ENCODE measurements at places on chromosomes 2 and 18.
A peak's percentile ranks its signal among the peaks of the same experiment; 100 is the strongest.

DNA sequence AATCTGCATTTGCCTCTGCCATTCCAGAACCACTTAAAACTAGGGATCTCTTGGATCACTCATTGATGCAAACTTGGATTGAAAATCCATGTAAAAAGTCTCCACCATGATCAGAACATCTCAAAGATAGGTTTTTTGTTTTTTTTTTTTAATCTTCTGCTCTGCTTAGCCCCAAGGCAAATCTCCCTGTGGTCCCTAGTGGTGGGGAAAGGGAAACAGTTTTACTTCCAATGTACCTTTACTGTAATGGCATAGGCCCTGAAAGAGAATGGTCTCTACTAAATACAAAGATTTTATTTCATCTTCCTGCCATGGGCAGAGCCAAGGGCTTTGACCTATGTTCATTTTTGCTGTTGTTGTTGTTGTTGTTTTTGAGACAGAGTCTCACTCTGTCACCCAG lies 78.4 kb downstream of the KANSL1L start:
- no peaks in the 10 kb centered on the region for H3K4me1 ChIP-seq
- no peaks in the 10 kb centered on the region for H3K27me3 ChIP-seq
- H3K27ac ChIP-seq = no peak overlapping the region
- H3K36me3 ChIP-seq = no peaks in the 10 kb centered on the region
- no peak for DNase-seq
- no peak overlapping the region for H3K4me3 ChIP-seq

- H3K36me3 ChIP-seq = no peaks in the 10 kb centered on the region
- H3K27me3 ChIP-seq = peaks cover 11% of the 10 kb centered on the region
- H3K27ac ChIP-seq = no peak overlapping the region
- H3K4me3 ChIP-seq = no peak overlapping the region
- H3K4me1 ChIP-seq = no peaks in the 10 kb centered on the region
Observed at GRCh38 chr2:25018681-25019080, 23.2 kb upstream of the EFR3B start.

DNA sequence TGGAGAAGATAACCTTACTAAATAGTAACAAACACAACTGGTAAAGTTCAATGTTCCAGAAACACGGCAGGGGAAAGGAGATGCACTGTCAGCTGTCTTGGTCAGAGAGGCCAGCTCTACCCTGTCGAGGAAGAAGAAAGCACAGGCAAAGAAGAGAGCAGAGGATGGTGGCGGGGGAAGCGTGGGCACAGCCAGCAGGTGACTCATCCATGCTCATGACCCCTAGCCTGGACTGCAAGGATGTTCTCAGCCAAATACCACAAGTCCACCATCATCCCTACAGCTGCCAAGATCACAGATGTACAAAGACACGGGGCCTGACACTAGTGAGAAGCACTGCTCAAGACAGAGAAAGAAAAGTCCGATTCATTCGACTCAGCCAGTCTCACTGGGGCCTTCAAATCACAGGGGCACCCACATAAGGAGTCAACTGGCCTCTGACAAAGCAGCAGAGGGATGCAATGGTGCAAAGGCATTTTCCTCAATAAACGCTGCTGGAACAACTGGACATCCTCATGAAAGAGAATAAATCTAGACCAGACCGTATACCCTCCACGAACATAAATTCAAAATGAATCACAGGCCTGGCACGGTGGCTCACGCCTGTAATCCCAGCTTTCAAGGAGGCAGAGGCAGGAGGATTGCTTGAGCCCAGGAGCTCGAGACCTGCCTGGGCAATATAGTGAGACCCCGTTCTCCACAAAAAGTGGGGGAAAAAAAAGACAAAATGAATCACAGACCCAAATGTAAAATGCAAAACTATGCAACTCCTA lies 5.6 kb downstream of the DTYMK start:
- H3K27me3 ChIP-seq = no peaks in the 10 kb centered on the region
- peaks cover 23% of the 10 kb centered on the region for H3K4me1 ChIP-seq
- H3K36me3 ChIP-seq = peaks cover 51% of the 10 kb centered on the region
- no peak overlapping the region for H3K27ac ChIP-seq

GRCh38 chr2:145258903-145259579 lies 739.1 kb upstream of the ZEB2 start:
- H3K36me3 ChIP-seq = no peaks in the 10 kb centered on the region
- no peak for DNase-seq

GRCh38 chr2:121298476-121298875 lies 13.5 kb upstream of the TFCP2L1 start:
- H3K4me3 ChIP-seq = no peak overlapping the region
- H3K36me3 ChIP-seq = no peaks in the 10 kb centered on the region
- DNase-seq = no peak

DNA sequence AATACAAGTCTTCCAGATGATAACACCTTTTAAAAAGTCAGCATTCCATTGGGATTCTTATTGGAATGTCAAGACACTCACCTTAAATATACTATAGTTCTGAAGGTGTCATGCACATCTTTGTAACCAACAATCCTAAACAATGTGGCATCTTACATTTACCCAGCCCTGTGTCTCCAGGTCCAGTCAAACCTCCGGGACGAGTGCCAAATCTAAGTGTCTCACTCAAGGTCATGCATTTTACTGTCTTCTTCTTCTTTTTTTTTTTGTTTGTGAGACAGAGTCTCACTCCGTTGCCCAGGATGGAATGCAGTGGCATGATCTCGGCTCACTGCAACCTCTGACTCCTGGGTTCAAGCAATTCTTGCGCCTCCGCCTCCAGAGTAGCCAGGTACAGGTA lies 206.9 kb upstream of the FAM98A start:
- no peaks in the 10 kb centered on the region for H3K4me1 ChIP-seq
- H3K27me3 ChIP-seq = no peaks in the 10 kb centered on the region
- DNase-seq = no peak
- no peak overlapping the region for H3K4me3 ChIP-seq

- H3K4me1 ChIP-seq = no peaks in the 10 kb centered on the region
- no peak overlapping the region for H3K27ac ChIP-seq
- no peak overlapping the region for H3K4me3 ChIP-seq
- H3K27me3 ChIP-seq = peaks cover 16% of the 10 kb centered on the region
- peak; percentile 9 for DNase-seq
Observed at GRCh38 chr2:120419073-120419472, 73.1 kb downstream of the INHBB start.

- no peaks in the 10 kb centered on the region for H3K4me1 ChIP-seq
- DNase-seq = no peak
- no peaks in the 10 kb centered on the region for H3K36me3 ChIP-seq
- H3K4me3 ChIP-seq = no peak overlapping the region
Observed at GRCh38 chr18:39375066-39375465, 1809.5 kb upstream of the CELF4 start.

DNA sequence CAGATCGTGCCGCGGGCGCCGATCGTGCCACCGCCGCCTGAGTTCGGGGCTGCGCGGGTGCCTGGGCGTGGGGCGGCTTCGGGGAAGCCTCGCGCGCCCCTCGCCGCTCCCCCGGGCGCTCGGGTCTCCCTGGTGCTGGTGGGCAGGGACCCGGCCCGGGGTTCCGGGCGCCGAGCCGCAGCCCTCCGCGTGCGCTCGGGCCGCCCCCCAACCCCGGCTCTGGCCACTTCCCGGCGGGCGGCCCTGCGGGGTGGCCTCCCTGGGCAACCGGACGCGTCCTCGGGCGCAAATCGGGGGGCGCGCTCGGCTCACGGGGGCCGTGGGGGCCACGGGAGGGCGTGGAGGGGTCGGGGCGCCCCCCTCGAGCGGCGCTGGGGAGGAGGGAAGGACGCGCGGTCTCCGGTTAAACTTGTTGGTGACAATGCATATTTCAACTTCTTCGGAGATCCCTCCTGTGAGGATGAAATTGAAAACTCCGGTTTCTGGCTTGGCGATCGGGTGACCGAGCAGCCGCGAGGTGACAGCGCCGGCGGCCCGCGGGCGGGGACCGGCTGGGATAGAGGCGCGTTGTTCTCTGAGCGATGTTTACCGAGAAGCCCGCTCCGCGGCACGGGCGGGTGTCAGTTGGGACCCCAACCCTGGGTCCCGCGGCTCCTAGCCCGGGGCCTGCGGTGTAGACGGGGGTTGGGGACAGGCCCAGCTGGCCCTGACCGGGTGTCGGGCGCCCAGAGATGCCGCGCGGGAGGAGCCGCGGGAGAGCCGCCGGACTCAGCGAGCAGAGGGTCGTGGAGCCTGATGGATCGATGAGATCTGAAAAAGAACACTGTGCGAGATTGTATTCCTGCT lies 676 bp downstream of the SH3BP4 start:
- no peak overlapping the region for H3K27ac ChIP-seq
- H3K27me3 ChIP-seq = peaks cover 64% of the 10 kb centered on the region
- H3K4me3 ChIP-seq = no peak overlapping the region
- H3K4me1 ChIP-seq = peaks cover 8% of the 10 kb centered on the region
- H3K36me3 ChIP-seq = no peaks in the 10 kb centered on the region

DNA sequence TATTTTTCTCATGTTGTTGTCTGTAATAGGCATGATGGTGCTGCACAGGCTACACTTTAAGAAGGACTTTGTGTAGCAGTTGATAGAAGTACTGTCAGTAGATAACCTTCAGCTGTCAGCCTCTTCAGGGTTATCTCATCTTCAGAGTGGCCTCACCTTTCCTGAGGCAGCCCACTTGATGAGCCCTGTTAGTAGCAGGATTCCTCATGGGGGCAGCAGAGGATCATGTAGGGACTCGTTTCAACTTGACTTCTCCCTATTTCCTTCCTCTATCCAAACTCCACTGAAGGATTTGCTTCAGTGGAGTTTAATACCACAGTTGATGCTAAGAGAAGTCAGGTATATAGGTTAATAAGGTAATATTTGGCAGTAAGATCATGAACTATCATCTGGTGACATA lies 530.3 kb upstream of the FSIP2 start:
- no peak overlapping the region for H3K4me3 ChIP-seq
- H3K36me3 ChIP-seq = no peaks in the 10 kb centered on the region
- H3K4me1 ChIP-seq = no peaks in the 10 kb centered on the region
- no peak overlapping the region for H3K27ac ChIP-seq
- no peak for DNase-seq

GRCh38 chr2:194301946-194302345 lies 1355.1 kb upstream of the SLC39A10 start:
- H3K27me3 ChIP-seq = no peaks in the 10 kb centered on the region
- H3K36me3 ChIP-seq = no peaks in the 10 kb centered on the region
- H3K4me1 ChIP-seq = no peaks in the 10 kb centered on the region
- H3K27ac ChIP-seq = no peak overlapping the region
- H3K4me3 ChIP-seq = no peak overlapping the region

GRCh38 chr2:23096906-23097602 lies 287.9 kb upstream of the KLHL29 start:
- H3K4me3 ChIP-seq = no peak overlapping the region
- H3K27me3 ChIP-seq = no peaks in the 10 kb centered on the region
- no peak for DNase-seq
- no peaks in the 10 kb centered on the region for H3K36me3 ChIP-seq

GRCh38 chr2:3703236-3703756 lies at the start of gene DCDC2C:
TSS of gene DCDC2C (plus strand) at chr2:3703575. CDS start at chr2:3703752, 177 bp downstream.
- no peaks in the 10 kb centered on the region for H3K4me1 ChIP-seq
- H3K27ac ChIP-seq = no peak within 1 kb of the TSS
- H3K4me3 ChIP-seq = no peak within 1 kb of the TSS
- DNase-seq = no peak

- no peak overlapping the region for H3K27ac ChIP-seq
- H3K36me3 ChIP-seq = no peaks in the 10 kb centered on the region
- no peak for DNase-seq
- no peaks in the 10 kb centered on the region for H3K4me1 ChIP-seq
- H3K4me3 ChIP-seq = no peak overlapping the region
Observed at GRCh38 chr18:73683409-73684238, 464.0 kb downstream of the FBXO15 start.

DNA sequence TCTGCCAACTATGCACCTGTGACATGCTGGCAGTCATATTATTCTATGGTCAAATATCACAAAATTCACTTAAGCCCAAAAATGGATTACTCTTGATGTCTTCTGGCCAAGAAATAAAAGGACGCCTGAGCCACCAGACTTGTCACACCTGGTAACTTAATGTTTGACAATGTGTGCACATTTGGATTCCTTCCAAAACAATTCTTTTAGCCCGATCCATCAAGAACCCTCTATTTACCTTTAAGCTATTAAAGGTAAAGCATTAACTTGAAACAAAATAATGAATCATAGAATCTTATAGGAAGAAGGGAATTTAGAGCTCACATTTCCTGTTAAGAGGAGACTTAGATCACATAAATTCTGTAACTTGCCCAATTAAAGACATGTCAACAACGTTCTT lies 46.5 kb upstream of the NFU1 start:
- no peak for DNase-seq
- peaks cover 45% of the 10 kb centered on the region for H3K36me3 ChIP-seq
- no peaks in the 10 kb centered on the region for H3K27me3 ChIP-seq
- no peak overlapping the region for H3K27ac ChIP-seq

GRCh38 chr2:186093174-186093573 lies 354.6 kb downstream of the FSIP2 start:
- no peak overlapping the region for H3K27ac ChIP-seq
- H3K27me3 ChIP-seq = no peaks in the 10 kb centered on the region
- H3K4me3 ChIP-seq = no peak overlapping the region
- no peak for DNase-seq
- no peaks in the 10 kb centered on the region for H3K4me1 ChIP-seq
- H3K36me3 ChIP-seq = no peaks in the 10 kb centered on the region

GRCh38 chr2:201931951-201932350 lies 101.7 kb upstream of the FZD7 start:
- no peak overlapping the region for H3K4me3 ChIP-seq
- no peak for DNase-seq
- H3K27me3 ChIP-seq = peaks cover 11% of the 10 kb centered on the region
- H3K4me1 ChIP-seq = no peaks in the 10 kb centered on the region
- no peak overlapping the region for H3K27ac ChIP-seq
- H3K36me3 ChIP-seq = no peaks in the 10 kb centered on the region

DNA sequence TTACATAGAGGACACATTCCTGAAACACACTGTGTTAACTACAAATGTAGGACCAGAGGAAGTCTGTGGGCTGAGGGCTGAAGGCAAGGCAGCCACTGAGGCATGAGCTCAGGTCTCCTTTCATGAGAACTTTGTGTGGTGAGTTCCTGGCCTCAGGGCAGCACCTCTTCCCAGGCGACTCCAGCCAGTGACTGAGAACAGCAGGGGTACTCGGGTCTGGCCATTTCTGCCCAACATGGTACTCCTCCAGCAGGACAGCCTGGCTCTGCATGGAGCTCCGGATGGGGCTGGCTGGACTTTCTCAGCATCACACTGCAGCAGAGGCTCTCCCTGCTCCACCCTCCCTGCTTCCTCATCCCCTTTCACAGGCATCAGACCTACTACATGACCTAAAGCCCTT lies 125.5 kb upstream of the SPATS2L start:
- H3K27ac ChIP-seq = no peak overlapping the region
- H3K4me3 ChIP-seq = no peak overlapping the region
- H3K36me3 ChIP-seq = no peaks in the 10 kb centered on the region
- DNase-seq = no peak
- H3K4me1 ChIP-seq = no peaks in the 10 kb centered on the region

GRCh38 chr2:227473806-227474205 lies 1.9 kb downstream of the AGFG1 start:
- H3K27me3 ChIP-seq = no peaks in the 10 kb centered on the region
- no peak for DNase-seq

- DNase-seq = no peak
- H3K36me3 ChIP-seq = no peaks in the 10 kb centered on the region
- H3K27ac ChIP-seq = no peak overlapping the region
- no peaks in the 10 kb centered on the region for H3K27me3 ChIP-seq
- no peaks in the 10 kb centered on the region for H3K4me1 ChIP-seq
Observed at GRCh38 chr2:235857598-235857997, 310.6 kb downstream of the GBX2 start.
